HEK293T (cell line): ENCODE measurements at places on chromosomes 7 and 10.

DNA sequence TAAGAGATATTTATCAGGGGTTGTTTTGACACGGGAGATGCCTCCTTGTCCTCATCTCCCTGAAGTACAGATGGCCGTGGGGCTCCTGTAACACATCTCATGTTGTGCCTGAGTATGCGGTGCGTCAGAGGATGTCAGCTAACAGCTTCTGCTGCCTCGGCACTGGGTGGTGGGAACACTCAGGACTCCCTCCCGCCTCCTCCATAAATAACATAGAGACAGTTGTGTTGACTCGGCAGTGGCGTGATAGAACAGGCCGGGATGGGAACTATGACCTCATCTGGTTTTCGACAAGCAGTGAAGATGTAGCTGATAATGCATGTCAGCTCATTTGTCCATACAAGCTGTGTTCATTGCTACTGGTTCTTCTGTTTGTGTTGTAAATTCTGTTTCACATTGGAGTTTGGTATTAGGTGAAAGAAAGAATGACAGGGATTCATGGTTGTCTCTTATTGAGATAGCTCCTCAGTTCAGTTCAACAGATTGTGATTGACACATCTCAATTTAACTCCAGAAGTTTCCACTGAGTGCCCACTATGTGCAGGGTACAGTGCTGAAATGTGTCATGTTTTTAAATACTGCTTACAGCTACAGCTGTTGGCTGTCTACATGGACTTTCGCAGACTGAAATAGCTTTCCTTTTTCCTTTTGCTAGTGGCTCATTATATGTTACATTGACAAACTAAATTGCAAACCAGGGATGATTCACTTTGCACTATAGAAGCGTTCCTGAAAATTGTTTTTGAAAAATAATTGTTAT lies 87.4 kb downstream of the CHN2 start:
- peak; percentile 67 for DNase-seq

DNA sequence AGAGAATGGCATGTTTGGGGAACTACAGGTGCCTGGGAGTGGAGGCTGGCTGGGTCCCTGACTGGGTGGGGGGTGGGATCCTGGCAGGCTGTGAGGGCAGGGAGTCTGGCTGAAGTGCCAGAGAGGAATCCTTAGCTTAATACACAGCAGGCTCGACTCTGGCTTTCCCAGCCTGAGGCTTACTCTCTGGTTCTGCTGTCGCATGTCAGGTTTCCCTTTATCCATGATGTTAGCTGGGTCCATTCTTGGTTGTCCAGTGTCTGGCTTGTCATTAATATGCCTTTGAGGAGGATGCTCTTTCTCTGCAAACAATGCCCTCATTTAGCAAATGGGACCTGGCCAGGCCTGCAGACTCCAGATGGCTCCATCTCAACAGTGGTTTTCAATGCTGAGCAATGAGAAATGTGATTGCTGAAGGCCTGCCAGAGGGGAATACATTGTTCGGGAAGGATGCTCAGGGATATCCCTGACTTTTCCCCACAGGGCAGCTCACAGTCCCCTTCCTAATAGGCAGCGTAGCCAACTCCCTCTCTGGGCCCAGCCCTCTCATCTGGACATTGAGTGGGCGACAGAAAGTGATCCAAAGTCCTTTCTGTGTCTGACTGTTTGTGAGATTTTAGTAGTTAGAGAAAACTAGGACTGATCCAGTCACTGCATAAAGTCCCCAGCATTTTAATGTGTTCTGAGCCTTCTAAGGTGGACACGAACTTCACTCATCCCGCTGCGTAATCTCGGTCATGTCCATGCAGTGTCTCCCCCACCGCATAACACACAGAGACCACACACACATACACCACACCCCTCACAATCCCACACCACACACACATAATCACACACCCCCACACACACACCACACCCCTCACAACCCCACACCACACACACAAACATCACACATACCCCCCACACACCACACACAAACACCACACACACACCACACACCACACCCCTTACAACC lies 124.9 kb downstream of the ANLN start:
- no peak for DNase-seq

DNA sequence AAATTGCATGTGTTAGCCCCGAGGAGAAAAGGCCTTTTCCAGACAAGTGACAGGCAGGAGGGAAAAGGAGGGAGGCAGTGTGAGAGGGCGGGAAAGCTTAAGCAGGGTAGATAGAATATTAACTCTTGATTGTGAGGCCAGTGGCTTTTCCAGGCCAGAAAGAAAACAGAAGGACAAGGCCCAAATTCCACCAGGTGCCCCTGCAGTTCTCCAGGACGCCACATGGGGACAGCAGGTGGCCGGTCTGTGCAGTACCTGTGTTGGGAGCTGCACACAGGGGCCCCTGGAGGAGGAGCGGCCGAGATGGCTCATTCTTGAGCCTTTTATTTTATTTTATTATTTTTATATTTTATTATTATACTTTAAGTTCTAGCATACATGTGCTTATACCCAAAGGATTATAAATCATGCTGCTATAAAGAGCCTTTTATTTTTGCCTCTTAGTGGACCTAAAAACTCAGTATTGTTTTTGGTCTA lies 141.3 kb upstream of the KLF14 start:
- peak; percentile 74 for DNase-seq

DNA sequence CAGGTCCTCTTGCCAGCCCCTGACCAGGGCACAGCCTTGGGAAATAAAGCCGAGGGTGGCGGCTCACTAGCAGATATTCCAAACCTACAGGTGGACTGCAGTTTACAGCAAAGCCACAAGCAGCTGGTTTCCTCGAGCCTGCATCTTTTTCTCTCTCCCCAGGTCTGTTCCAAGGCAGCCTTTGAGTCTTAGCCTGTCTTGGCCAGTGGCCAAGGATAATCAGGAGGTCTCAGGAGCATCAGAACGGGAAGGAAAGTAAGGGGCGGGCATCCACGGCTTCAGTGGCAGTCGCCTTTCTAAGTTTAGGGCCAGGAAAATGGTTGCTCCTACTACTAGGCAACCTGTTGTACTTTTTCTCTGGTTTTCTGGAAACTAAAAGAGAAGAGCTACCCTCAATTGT lies 219.7 kb upstream of the ZMIZ1 start:
- no peak for DNase-seq

GRCh38 chr7:32535162-32535702 lies 39.9 kb downstream of the AVL9 start:
- DNase-seq, result no peak

DNA sequence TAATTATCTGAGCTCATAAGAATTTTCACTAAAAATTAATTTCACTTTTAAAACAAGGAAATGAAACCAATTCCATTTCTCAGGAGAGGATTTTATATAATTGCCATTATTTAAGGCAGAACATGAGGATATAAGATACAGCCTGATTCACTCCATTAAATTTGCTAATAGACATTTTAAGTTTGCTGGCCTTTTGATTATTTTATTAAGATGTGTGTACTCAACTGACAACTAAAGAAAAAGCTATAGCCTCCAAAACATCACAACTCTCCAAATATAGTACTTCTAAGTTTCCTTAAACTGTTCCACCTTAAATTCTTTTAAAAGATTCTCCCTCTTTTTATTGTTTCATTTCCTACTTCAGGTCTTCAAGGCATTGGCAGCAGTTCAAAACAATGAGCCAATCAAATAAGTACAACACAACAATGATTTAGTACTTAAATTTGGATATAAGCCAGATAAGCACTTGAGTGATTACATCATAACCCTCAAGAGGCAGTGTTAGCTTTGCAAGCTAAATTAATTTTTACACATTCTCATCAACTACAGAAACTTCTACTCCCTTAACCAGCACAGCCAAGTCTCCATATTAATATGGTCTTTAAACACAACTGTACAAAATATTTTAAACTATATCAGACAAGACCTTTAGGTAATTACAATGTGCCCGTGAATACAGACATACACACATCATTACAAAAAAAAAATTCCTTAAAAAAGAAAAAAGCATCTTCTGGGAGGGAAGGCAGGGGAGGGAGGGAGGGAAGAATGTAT lies 121.8 kb downstream of the KMT2C start:
- DNase-seq, result peak; percentile 65

DNA sequence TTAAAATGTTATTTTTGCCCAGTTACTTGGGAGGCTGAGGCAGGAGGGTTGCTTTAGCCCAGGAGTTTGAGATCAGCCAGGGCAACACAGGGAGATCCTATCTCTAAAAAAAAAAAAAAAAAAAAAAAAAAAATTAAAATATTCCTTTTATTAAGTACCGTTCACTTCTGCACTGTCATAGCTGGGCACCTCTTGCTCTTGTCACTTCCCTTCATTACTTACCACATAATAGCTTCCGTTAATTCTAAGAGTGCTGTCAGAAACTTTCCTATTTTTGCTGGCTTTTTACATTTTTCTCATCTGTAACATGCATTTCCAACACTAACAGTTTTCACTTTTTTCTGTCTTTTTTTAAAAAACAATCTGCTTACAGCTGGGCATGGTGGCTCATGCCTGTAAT lies 132.9 kb downstream of the PIP4K2A start:
- no peak for DNase-seq

DNA sequence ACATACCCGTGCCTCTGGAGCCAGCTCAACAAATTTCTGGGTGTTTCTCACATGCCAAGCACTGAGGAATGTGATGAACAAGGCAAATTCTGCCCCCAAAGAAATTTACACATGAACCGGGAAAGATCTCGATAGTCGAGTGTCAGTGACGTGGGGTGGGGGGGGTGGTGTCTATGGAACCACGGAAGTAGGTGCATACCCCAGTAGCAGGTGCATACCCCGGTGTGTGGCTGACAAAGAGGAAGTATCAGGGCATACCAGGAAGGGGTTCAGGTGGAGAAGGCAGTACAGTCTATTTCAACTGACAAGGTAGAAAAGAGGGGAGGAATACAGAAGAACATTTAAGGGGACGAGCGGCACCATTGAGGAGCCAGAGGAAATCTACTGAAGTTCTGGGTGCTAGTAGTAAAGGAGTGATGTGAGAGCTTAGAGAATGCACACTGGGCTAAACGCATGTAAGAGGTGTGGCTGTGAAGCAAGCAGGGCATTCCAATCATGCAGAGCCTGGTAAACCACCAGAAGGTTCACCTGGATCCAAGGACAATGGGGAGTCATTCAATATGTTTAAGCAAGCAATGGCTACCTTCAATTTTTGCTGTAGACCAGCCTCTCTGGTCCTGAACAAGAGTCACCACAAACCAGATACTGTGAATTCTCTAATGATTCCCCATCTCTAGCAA lies 6.2 kb downstream of the CCDC6 start:
- no peak for DNase-seq
